RKO (cell line): ENCODE measurements at places on chromosomes 5 and 9.

- DNase-seq: no peak
Measured at GRCh38 chr5:133361922-133362321, 250.4 kb downstream of the FSTL4 start.

GRCh38 chr5:60101573-60101972 is 208.0 kb upstream of the PDE4D start:
- no peak for DNase-seq

DNA sequence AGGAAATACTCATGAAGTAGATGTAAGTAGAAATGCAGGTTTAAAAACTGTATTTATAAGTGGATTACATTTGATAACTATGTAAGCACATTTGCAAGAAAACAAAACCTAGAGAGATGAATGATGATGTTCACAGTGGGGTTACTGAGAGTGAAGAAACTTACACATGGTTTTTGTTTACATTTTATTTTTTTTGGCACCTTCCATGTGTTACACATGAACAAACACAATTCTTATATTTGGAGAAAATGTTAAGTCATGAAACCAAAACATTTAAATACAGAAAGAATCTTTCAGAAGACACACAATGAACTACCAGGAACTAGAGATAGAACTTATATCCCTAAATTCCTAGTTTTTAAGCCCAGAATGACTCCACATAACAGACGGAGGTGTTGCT is 51.5 kb upstream of the SPATA31E1 start:
- no peak for DNase-seq

DNA sequence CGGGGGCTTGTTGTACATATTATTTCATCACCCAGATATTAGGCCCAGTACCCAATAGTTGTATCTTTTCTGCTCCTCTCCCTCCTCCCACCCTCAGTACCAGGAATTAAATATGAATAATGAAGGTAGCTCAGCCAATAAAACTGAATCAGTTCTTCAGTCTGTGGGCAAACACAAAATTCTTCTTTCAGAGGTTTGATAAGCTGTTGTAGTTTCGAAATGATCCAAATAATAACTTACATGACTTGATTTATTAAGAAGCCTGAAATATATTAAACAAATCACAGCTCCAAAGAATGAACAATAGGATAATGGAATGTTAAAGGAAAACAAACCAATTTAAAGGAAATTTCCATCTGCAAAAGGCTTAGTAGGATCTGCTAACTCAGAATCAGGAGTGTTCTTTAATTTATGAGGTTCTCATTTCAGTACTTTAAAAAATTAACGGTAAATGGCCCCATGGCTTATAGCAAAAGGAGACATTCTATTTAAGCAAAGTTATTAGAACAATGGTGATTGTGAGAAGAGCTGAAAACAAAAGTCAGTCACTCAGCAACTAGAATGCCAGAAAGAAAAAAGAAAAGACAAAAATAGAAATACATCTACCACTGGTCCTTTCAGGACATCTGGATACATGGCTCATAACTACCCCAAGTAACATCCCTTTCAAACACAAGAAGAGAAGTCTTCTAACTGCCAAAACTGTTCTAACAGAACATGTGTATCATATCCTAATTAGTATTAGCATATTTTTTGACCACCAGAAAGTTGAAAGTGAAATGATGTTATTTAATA is 62.4 kb downstream of the NR3C1 start:
- no peak for DNase-seq

DNA sequence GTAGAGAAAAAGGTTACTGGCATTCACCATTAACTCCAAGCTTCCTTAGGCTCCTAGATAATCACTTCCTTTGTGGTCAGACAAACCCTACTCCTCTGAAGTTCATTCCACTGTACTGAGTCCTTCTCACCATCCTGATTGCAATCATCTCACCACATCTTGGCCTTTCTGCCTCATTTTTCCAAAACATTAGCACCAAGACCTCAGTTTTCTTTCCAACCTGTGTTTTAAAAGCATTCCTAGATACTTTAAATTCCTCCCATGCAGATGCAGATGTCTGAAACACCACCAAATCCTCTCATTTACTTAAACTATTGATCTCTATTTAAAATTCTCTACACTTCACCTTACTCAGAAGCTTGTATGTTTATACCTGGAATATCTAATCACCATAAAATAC is 961.3 kb upstream of the CTNND2 start:
- DNase-seq: no peak

GRCh38 chr9:13806714-13807113 is 507.2 kb downstream of the NFIB start:
- no peak for DNase-seq

GRCh38 chr5:161763571-161763970 is 78.0 kb downstream of the GABRA6 start:
- DNase-seq: no peak
